ENCODE measurements at places on chromosomes 3 and 15.

GRCh38 chr15:88512601-88513000 lies 33.9 kb downstream of the DET1 start:
- DNase-seq = no peak

DNA sequence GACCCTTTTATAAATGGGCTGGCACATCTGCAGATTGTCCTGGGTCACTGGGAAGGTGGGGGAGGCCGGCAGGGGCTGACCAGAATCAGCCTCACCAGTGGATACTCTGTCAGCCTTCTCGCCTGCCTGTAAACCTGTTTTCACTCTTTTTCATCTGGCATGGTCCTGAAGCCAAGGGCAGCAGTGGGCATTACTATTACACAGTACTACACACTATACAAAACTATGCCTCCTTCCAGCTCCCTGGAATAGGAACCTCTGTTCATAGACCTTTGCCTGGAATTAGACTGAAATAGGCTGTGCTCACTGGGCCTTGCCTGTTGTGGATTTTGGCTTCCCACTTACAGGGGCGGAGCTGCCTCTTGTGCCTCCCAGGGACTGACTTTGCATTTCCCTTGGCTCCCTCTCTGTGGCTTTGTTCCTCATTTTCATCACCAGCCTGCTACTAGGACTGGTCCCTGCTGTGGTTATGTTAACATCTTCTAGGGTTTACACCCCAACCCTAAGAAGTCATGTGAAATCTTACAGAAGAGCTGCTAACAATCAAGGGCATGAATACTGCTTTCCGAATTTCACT lies 120.7 kb downstream of the FNDC3B start:
- no peak for DNase-seq

- DNase-seq = no peak
These were observed 120.1 kb downstream of the ANP32A start for GRCh38 chr15:68700455-68701123.

DNA sequence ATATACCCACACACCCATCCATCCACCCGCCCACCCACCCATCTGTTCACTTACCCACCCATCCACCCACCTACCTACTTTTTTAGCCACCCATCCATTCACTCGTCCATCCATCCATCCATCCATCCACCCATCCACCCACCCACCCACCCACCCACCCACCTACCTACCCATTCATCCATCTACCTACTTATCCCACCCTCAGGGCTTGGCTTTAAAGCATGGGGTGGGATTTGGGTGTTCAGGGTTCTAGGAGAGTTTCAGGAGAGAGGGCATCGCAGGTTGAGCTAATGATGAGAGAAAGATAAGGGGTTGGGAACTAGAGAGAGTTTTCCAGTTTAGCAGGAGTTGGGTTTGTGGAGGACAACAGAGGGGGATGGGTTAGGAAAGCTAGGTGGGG lies 9.7 kb downstream of the FBLN2 start:
- DNase-seq = no peak

DNA sequence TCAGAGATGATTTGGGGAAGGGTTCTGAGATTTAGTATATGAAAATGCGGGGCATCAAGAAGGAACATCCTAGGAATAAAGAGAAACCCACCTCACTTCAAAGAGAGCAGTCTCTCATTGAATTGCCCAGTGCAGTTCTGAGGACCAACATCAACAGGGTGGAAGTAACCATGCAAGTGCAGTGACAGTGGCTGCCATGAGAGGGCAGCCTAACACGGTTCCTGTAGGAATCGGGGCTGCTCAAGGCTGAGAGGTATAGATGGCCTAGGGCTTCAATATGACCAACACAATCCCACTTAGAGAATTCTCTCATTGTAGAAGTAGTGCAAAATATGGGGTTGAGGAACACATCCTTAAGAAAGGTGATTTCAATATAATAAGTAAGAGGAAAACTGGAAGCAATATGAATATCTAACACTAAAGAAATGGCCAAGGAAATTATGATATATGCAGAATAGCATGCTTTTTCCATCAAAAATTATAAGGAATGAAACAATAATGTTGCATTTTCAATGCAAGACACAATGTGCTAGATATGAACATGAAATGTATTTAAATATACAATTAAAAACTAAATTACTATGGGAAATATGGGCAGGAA lies 51.1 kb upstream of the ARRDC4 start:
- no peak for DNase-seq

GRCh38 chr3:106533788-106534160 lies 665.0 kb upstream of the CBLB start:
- no peak for DNase-seq

- DNase-seq = no peak
These were observed 473.3 kb downstream of the OTOL1 start for GRCh38 chr3:161969867-161970266.

DNA sequence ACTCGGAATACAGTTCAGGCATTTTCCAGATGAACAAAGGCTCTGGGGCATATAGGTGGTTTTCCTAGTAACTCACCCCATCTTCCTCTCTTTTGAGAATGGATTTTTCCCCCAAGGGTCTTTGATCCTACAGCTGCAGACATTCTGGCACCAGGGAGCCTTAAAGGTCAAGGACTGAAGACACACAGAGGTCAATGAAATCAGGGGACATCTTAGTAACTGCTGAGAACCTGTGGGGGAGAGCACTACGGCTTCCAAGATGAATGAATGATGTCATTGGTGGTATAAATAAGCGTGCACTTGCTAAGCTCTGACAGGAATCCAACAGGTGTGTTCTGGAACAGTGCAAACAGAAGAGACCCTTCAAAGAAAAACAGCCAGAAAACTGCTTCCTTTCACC lies 36.3 kb downstream of the TMEM212 start:
- DNase-seq = no peak

GRCh38 chr3:101623656-101624055 lies 49.7 kb downstream of the PCNP start:
- DNase-seq = no peak

GRCh38 chr3:120148187-120148949 lies 54.1 kb upstream of the GSK3B start:
- no peak for DNase-seq

DNA sequence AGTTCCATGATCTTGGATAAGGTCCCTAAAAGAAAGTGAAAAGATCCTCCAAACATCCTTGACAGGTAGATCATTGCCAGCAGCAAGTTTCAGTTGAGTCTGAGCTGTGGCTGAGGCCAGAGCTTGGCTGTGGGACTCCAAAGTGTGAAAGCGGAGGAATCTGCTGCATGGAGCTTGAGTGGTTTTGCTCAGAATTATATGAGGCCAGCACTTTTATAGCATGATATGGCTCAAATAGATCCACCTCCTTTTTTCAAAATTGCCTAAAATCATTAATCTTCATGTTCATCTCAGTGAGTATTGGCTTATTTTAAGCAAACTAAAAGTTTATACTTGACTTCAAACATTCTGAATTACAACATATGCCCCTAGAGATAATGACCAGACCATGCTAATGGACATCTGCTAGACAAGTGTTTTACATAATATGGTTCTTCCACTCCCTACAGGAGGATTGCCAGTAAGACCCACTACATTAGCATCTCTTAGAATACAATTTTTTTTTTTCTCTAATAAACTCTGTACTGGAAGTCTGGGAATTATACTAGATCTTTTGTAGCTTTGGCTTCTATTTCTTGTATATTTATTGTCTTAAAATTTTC lies 368.1 kb downstream of the ZPLD1 start:
- no peak for DNase-seq

GRCh38 chr3:179510496-179510895 lies 52.2 kb upstream of the ACTL6A start:
- no peak for DNase-seq

GRCh38 chr3:146554151-146554760 lies 9.8 kb upstream of the PLSCR1 start:
- DNase-seq = no peak

DNA sequence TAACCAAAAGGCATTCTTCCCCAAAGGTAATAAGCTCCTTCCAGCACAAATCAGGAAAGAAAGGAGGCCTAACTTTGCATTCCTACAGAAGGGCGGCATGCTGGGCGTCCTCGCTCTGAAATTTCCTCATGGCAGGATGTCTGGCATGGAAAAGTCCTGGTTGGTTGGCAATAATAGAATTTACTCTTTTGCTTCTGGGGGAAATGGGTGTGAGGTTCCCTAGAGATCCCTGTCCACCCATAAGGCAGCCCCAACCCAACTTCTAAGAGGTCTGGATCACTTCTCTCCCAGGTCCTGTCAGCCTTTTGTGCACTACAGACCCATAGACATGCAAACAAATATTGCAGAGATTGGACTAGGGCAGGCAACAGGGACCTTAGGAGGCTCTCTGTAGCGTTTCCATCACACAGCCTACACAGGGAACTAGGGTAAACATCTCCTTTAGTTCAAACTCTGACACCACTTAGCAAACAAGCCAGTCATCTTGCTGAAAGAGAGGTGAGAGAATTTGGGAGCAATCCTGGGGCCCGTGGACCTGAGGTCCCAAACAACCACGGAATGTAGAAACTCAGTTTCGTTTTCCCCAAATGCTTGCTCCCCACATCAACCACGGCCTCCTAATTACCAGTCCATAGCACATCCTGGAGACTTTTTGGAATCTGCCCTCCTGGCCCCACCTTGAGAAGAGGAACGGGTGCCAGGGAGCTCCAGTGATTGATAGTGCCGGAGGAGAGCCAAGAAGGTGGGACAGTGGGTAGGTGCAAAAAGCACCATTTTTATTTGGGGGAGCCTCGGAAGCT lies 2.1 kb downstream of the ZIC4 start:
- DNase-seq = no peak

GRCh38 chr3:48795997-48796732 lies 51.5 kb downstream of the PRKAR2A start:
- DNase-seq = no peak

GRCh38 chr3:37856381-37856780 lies 5.3 kb upstream of the CTDSPL start:
- DNase-seq = no peak

GRCh38 chr3:141050576-141051442 lies at the start of gene SPSB4:
TSS of gene SPSB4 (plus strand) at chr3:141051347. CDS start at chr3:141066105, 14,758 bp downstream.
- no peak for DNase-seq

GRCh38 chr15:27671819-27672437 lies 427.2 kb downstream of the OCA2 start:
- DNase-seq = no peak

DNA sequence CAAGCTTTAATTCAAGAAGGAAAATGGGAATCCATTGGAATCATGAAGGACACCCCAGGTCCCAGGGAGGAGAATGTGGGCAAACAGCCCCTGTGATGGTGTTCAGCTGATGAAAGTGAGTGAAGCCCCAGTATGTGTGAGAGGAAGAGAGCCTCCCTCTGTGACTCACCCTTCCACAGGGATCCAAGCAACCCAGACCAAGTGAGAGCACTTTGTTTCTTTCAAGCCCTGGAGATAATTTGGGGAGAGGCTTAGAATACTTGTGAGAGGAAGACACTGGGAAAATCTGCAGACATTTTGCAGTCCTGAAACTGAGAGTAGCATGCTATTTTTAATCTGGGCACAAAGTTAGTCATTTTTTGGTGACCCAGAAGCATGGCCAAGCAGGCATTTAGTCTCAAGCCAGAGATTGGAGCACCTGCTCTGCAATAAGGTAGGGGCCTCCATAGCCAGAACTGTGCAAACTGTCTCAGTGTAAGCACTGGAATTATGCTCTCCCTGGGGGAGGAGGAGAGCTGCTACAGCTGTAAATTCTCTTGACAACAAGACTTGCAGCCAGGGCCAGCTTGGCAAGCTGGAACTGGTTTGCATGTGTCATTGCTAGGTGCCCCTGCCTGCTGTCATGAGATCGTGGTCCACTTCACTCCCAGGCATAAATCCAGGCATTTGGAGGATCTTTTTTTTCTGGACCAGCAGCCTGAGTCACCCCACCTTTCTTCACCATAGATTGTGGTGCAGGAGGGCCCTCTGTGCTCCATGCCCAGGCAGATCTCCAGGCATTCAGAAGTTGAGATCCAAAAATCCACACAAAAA lies 537.8 kb upstream of the DPPA4 start:
- DNase-seq = no peak

GRCh38 chr3:124032881-124033359 lies 41.0 kb upstream of the ROPN1 start:
- peak; percentile 20 for DNase-seq

GRCh38 chr15:72445426-72445825 lies 28.7 kb upstream of the ARIH1 start:
- no peak for DNase-seq

DNA sequence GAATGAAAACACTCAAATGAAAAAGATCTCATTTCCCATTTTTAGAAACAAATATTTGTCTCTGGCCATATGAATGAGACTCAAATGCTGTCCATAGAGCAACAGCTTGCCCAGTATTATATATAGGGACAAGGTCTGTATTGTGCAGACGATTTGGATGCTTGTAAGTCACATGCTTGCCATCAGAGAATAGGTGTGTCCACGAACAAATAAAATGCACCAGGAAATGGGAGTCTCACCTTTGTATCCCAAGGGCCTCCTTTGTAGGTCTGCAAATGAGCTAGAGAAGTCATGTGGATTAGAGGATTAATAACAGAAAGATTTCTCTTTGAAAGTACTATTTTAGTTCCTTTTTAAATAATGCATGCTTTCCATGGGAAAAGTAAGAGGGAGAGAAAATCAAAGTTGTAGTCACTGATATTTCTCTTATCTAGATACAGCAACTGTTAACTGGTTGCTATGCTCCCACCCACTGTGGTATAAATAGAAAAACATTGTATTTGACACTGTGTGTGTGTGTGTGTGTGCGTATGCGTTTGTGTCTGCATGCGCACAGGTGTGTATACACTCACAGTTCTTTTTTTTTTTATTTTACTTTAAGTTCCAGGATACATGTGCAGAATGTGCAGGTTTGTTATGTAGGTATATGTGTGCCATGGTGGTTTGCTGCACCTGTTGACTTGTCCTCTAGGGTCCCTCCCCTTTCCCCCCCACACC lies 383.4 kb upstream of the ARRDC4 start:
- DNase-seq = no peak

DNA sequence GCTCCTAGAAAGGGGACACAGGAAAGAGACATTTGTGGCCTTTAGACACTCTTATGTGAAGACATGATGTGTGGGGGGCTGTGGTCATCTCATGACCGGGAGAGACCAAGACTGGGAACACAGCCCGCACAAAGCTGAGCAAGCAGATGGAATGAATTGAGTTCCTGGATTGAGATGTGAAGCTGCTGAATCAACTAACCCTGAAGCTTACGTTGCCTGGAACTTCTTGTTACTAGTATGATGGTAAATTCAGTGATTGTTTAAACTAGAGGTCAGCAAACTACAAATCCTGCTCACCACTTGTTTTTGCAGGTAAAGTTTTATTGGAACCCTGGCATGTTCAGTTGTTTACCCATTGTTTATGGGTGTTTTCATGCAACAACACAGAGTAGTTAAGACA lies 83.4 kb upstream of the BHLHE40 start:
- no peak for DNase-seq

DNA sequence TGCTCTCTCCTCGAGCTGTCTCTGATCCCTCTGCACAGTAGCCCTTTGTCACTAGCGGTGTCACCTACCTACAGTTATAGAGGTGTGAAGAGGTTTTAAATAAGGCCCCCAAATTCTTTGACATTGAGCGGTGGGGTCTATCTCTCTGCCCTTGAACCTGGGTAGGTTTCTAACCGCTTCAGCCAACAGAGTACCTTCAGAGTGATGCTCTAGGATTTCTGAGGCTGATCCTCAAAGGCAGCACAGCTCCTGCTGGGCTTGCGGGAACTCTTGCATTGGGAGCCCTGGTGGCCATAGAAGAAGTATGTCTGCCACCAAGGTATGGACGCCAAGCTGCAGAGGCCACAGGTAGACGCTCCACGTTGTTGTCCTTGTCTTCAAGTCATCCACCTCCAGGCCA lies 35.7 kb downstream of the ADAMTS17 start:
- no peak for DNase-seq

Data from stimulated activated CD8-positive, alpha-beta memory T cell treated with anti-CD3 and anti-CD28 coated beads, Interleukin-4, amount 100 ng/mL, for 4 hours (primary cell).